DND-41 (cell line): ENCODE measurements at places on chromosomes 7 and 10.

DNA sequence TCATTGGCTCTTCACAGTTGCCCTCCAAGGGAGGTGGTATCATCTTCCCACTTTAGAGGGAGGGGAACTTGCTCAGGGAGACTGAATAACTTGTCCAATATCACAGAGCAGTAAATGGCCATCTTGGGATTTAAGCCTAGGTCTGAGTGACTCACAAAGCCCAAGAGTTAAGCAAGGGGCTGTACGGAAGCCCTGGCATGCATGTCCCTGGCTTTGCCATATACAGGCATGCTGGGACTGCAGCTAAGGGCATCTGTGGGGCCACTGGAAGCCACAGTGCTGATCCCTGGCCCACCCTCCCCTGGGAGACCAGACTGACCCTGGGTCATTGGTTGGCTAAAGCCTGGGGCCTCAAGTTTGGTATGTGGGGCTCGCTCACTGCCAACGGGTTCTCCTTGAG is 3.1 kb downstream of the VSIR start:
- H3K4me1 ChIP-seq: peaks cover 62% of the 10 kb centered on the region
- no peak for DNase-seq

GRCh38 chr7:10685040-10685439 is 288.6 kb upstream of the PHF14 start:
- H3K36me3 ChIP-seq: no peaks in the 10 kb centered on the region
- no peak for DNase-seq

DNA sequence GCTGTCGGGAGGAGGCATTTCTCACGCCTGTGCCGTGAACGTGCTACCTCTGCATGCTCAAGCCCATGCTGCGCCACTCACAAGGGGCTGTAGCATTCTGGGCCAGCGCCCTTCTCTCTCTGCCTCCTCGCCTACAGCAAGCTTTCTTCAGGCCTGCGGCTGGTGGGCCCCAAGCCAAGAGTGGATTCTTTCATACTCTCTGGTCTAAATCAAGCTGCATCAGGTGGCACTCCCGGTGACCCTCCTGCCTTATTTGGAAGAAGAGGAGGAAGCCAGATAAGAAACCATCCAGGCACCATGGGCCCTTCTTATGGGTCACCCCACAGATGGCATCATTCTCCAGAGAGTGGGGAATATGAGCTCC is 86.7 kb upstream of the DUSP5 start:
- H3K36me3 ChIP-seq: no peaks in the 10 kb centered on the region
- no peak for DNase-seq
- H3K4me1 ChIP-seq: peaks cover 8% of the 10 kb centered on the region; the same call in 1 of the 2 replicates
- no peak overlapping the region for H3K4me3 ChIP-seq
- H3K27me3 ChIP-seq: peaks cover 41% of the 10 kb centered on the region

- DNase-seq: no peak
- H3K27ac ChIP-seq: no peak overlapping the region
Measured at GRCh38 chr7:151142686-151143040, 24.8 kb downstream of the GBX1 start.

DNA sequence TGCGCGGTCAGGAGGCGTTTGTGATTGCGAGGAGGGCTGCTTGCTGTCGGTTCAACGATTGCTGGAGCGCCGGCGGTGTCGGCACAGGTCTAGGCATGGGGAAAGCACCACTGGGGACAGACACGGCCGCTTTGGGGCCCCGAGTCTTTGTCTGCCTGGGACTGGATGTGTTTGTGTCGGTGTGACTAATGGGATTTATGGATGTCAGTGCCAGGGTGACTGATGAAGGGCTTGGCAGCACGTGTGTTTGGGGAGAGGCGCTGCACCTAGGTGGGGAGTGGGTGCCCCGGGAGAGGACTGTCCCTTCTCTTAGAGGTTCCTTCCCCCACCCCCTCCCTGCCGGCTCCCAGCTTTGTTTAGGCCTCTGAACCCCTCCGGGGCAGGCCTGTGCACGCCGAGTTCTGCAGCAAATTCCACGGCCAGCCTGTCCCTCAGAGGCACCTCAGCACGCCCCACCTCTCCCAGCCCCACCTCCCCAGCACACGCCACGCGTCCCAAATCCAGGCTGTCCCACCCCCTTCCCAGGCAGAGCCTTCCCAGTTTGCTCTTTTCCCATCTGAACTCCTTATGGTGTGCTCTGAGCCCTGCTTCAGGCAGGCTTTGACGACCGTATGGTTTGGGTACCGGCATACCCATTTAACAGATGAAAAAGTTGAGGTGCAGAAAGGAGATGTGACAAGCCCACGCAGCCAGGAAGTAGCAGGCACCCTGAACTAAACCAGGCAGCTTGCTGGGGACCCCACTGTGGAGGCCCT is 6.4 kb upstream of the TNRC18 start:
- peaks cover 8% of the 10 kb centered on the region for H3K4me1 ChIP-seq
- H3K4me3 ChIP-seq: no peak overlapping the region
- H3K27ac ChIP-seq: no peak overlapping the region
- H3K36me3 ChIP-seq: no peaks in the 10 kb centered on the region
- DNase-seq: no peak
- peaks cover 56% of the 10 kb centered on the region for H3K27me3 ChIP-seq

- no peak for DNase-seq
- H3K27me3 ChIP-seq: no peaks in the 10 kb centered on the region
- H3K27ac ChIP-seq: no peak overlapping the region
- H3K36me3 ChIP-seq: peaks cover 84% of the 10 kb centered on the region
- H3K4me1 ChIP-seq: no peaks in the 10 kb centered on the region
- no peak overlapping the region for H3K4me3 ChIP-seq
Measured at GRCh38 chr10:59803714-59804113, 50.5 kb upstream of the MRLN start.

- H3K4me3 ChIP-seq: no peak overlapping the region
- H3K4me1 ChIP-seq: no peaks in the 10 kb centered on the region
- H3K27me3 ChIP-seq: no peaks in the 10 kb centered on the region
- H3K27ac ChIP-seq: no peak overlapping the region
- no peaks in the 10 kb centered on the region for H3K36me3 ChIP-seq
- DNase-seq: no peak
Measured at GRCh38 chr10:132834891-132835847, 49.2 kb upstream of the NKX6-2 start.

- no peaks in the 10 kb centered on the region for H3K27me3 ChIP-seq
- no peak for DNase-seq
Measured at GRCh38 chr7:122543891-122544290, 155.0 kb downstream of the RNF133 start.

- H3K27me3 ChIP-seq: no peaks in the 10 kb centered on the region
- DNase-seq: no peak
- no peak overlapping the region for H3K27ac ChIP-seq
- no peak overlapping the region for H3K4me3 ChIP-seq
- H3K4me1 ChIP-seq: peaks cover 30% of the 10 kb centered on the region
- H3K36me3 ChIP-seq: 0 out of 2 replicates have a peak, but pooled peaks cover 4% of the 10 kb centered on the region
Measured at GRCh38 chr10:84337199-84337598, 8.8 kb downstream of the CCSER2 start.

- H3K27ac ChIP-seq: no peak overlapping the region
- H3K4me3 ChIP-seq: no peak overlapping the region
- H3K36me3 ChIP-seq: no peaks in the 10 kb centered on the region
- H3K27me3 ChIP-seq: peaks cover 3% of the 10 kb centered on the region
- no peak for DNase-seq
- peaks cover 8% of the 10 kb centered on the region for H3K4me1 ChIP-seq
Measured at GRCh38 chr7:1526271-1526754, 4.2 kb upstream of the MAFK start.

DNA sequence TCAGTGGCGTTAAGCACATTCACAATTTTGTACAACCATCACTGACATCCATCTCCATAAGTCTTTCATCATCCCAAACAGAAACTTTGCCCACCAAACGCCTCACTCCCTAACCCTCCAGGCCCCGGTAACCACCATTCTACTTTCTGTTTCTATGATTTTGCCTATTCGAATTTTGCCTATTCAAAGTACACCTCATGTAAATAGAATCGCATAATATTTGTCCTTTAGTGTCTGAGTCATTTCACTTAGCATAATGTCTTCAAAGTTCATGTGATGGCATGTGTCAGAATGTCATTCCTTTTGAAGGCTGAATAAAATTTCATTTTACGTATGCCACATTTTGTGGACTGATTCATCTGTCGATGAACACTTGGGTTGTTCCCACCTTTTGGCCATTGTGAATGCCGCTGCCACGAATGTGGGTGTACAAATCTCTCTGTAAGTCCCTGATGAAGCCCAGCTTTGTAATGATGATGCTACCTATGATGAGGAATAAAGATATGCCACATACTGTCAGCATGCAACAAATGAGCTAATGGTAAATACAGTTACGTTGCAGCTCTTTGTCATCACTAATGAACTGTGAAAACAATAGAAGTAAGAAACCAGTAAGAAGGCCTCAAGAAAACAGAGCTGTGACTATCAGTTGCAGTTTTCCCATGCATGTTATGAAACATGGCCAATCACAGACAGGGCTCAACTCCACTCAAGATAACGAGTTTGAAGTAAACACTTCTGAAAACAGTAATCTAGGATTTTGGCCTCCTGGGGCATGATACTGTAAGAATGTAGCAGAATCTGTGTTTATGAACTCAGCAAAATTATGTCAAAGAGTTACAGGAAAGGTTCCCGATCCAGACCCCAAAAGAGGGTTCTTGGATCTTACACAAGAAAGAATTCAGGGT is 120.0 kb downstream of the ADAM12 start:
- no peak overlapping the region for H3K27ac ChIP-seq
- no peaks in the 10 kb centered on the region for H3K4me1 ChIP-seq
- no peaks in the 10 kb centered on the region for H3K36me3 ChIP-seq
- no peaks in the 10 kb centered on the region for H3K27me3 ChIP-seq

DNA sequence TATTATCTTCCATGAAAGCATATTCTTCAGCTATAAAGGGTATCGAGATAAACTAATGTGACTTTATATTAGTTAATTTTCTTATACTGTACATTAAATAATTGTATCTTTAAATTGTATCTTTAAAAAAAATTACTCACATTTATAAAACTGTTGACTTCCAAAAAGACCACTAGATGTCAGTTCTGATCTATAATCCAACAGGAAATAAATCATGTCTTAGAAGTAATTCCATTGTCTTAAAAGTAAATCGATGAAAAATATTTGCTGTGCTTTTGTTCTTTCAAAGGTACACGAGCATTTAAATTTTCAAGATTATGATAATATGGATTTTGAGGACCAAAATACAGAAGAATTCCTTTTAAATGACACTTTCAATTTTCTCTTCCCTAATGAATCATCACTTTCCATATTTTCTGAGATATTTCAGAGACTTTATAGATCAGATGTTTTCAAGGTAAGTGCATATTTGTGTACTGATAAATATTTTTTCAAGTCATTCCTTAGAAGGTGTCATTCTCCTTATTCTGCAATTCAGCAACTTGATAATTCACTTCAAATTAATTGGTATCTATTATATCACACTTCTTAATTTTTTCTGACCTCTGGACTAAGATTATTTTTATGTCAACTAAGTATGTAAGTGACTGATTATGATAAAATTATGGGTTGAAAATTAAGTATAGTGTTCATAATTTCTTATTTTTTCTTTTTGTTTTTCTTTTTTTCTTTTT is 138.5 kb downstream of the CPED1 start:
- no peak overlapping the region for H3K27ac ChIP-seq
- DNase-seq: no peak
- no peaks in the 10 kb centered on the region for H3K27me3 ChIP-seq
- no peaks in the 10 kb centered on the region for H3K36me3 ChIP-seq

GRCh38 chr7:90396420-90396819 is 6.8 kb upstream of the CLDN12 start:
- H3K27me3 ChIP-seq: no peaks in the 10 kb centered on the region
- H3K4me3 ChIP-seq: no peak overlapping the region
- no peaks in the 10 kb centered on the region for H3K4me1 ChIP-seq
- DNase-seq: no peak
- peaks cover 1% of the 10 kb centered on the region; the same call in 1 of the 2 replicates for H3K36me3 ChIP-seq
- no peak overlapping the region for H3K27ac ChIP-seq

GRCh38 chr7:78125884-78126283 is 327.3 kb downstream of the PHTF2 start:
- H3K36me3 ChIP-seq: no peaks in the 10 kb centered on the region
- H3K4me3 ChIP-seq: no peak overlapping the region
- no peaks in the 10 kb centered on the region for H3K27me3 ChIP-seq
- no peak overlapping the region for H3K27ac ChIP-seq

DNA sequence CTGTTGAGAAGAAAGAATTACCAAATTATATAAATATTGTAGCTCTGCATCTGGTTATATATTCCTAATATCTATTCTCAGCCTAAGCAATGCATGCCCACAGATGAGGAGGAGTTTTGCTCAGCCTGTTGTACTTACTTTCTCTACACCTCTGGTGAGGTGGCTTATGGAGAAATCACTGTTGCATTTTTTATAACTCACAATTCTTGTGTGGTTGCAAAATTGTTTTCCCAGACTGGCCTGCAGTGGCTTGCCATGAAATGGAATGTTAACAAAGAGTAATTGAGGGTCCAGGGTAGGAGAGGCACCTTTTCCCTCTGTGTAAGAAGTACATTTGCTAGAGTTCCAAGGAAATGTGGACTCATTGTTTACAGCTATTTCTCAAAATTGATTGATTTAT is 202.0 kb upstream of the SEMA3E start:
- H3K4me1 ChIP-seq: no peaks in the 10 kb centered on the region
- no peaks in the 10 kb centered on the region for H3K27me3 ChIP-seq
- DNase-seq: no peak
- no peak overlapping the region for H3K4me3 ChIP-seq
- H3K27ac ChIP-seq: no peak overlapping the region
- H3K36me3 ChIP-seq: no peaks in the 10 kb centered on the region

GRCh38 chr10:47289921-47290320 is 10.1 kb upstream of the GDF10 start:
- H3K4me3 ChIP-seq: no peak overlapping the region
- H3K27ac ChIP-seq: no peak overlapping the region
- no peak for DNase-seq
- no peaks in the 10 kb centered on the region for H3K27me3 ChIP-seq
- no peaks in the 10 kb centered on the region for H3K36me3 ChIP-seq

GRCh38 chr10:129334266-129334665 is 132.8 kb upstream of the MGMT start:
- H3K27me3 ChIP-seq: no peaks in the 10 kb centered on the region
- no peak for DNase-seq
- H3K36me3 ChIP-seq: no peaks in the 10 kb centered on the region
- H3K4me3 ChIP-seq: no peak overlapping the region

DNA sequence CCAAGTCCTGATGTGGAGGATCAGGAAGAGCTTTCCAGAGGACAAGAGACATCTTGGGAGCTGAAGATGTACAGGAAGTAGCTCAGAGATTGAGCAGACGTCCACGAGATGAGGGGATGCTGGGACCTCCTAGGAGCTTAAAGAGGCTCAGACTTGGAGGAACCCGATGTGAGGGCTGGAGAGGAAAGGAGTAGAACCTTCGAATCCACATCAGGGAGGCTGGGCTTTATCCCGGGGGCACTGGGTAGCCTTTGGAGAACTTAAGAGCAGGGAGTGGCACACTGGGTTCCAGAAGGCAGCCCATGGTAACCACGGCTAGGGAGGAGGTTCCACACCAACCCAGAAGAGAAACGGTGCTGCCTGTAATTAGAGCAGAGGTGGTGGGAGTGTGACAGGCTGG is 10.8 kb downstream of the PRKCQ start:
- H3K36me3 ChIP-seq: peaks cover 6% of the 10 kb centered on the region; the same call in 1 of the 2 replicates
- DNase-seq: no peak
- H3K27me3 ChIP-seq: no peaks in the 10 kb centered on the region
- peaks cover 6% of the 10 kb centered on the region for H3K4me1 ChIP-seq
